ENCODE measurements at places on chromosomes 1 and 21. TPM values are rescaled to one million over a fixed set of nuclear protein-coding genes. Genes with fewer than 3 reads are reported as not detected.

Gene PRKCZ
- total RNA-seq, result 1.4 TPM

Gene RHBDL2
- total RNA-seq, result not detected

Gene CHRM3
- 111 TPM for total RNA-seq

Gene NLRP3
- total RNA-seq, result 3.3 TPM

- no peak for DNase-seq
Measured at GRCh38 chr21:45861156-45861870, 120.3 kb upstream of the COL6A1 start.

GRCh38 chr1:181485287-181486097 lies 2.2 kb downstream of the CACNA1E start:
- no peak for DNase-seq

DNA sequence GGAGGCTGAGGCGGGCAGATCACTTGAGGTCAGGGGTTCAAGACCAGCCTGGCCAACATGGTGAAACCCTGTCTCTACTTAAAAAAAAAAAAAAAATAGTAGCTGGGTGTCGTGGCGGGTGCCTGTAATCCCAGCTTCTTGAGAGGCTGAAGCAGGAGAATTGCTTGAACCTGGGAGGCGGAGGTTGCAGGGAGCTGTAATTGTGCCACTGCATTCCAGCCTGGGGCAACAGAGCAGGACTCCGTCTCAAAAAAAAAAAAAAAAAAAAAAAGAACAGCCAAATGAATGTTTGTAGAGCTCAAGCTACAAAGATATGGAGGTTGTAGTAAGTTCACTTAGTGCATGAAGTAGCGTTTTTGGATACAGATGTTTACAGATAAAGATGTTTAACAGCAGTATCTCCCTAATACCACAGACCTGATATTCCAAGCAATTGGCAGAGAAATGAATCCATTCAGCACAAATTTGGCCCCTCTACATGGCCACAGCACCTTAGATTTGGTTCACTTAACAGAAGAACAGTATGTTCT lies 49.5 kb upstream of the IPO9 start:
- DNase-seq, result no peak

DNA sequence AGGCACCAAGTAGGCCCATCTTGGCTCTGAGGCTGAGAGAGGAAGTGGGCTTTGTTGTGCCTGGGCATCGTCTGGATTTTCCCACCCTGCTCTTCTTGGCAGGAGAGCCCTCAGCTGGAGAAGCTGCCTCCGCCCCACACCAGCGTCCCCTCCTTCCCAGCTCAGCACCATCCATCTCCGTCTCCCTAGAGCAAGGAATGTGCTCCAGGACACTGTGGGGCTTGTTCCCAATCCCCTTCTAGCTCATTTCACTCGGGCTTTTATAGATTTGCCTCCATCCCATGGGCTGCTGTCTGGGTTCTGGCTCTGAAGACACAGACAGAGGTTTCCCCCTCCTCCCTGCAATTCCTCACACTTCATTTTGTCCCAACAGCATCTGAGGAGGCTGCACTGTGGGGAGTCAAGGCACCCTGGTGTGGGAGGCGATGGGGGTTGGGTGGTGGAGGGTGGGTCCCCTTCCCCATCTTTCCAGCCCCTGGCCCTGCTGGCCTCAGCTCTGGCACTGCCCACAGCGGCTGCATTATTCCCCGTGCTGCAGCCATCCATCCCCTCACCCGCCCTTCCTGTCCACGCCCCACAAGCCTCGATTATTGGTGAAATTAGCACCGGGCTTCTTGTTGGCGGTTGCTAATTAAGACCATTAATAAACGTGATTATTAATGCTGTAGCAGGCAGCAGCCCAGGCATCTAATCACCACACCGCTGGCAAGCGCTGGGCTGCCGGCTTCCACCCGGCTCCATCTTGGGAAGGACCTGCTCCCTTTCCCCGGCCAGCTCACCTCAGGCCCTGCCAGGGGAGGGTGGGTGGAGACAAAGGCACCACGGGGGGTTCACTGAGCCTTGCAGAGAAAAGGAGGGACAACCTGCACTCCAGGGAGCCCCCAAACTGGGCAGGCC lies 21.7 kb downstream of the RHBG start:
- DNase-seq, result no peak

DNA sequence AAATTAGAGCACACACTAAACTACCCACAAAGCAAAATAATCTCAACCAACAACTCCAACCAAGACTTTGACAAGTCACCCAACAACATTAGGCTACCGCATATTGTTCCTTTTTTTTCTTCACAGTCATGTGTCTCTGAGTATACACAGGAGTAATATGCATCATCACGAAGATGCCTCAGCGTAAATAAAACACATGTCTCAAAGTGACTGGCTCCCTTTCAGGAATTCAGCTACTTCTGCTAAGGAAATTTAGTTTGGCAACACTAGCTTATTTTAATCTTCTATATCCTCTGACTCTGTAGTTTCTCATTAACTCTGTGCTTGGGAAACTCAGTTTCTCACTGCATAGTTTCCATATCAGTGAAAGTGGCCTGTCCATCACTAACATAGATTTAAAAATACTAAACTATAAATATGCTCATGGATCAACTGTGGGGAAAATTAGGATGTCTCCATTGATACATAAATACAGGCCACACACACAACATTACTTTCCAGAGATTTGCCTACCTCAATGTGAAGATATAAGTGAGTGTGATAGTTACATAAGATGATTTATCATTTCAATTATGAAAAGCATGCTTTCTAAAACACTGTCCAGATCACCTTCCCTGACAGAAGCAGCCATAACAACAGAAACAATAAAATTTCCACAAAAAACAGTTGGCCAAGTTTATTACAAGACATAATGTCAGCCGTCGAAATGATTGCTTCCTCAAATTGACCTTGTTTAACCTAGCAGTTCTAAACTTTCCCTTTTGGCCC lies 113.2 kb downstream of the PTGER3 start:
- DNase-seq, result no peak

DNA sequence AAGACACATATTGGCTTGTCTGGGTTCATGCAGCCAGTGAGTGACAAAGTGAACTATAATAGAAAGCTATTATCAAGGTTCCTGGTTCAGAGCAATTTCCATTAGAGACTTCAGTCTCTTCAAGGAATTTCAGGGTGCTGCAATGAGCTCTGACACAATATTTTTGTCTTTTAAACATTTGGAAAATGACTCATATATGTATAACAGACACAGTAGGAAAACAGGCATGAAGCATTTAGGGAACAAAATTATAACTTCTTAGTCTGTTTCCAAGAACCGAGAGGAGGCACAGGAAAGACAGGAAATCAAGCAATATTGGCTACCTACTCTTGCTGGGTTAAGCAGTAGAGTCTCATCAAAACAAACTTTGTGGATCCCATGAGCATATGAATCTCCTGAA lies 170.4 kb downstream of the PTPRC start:
- no peak for DNase-seq

GRCh38 chr1:231636157-231636556 lies 9.6 kb downstream of the DISC1 start:
- no peak for DNase-seq

GRCh38 chr1:42753070-42753469 lies 13.0 kb upstream of the CLDN19 start:
- DNase-seq, result no peak

DNA sequence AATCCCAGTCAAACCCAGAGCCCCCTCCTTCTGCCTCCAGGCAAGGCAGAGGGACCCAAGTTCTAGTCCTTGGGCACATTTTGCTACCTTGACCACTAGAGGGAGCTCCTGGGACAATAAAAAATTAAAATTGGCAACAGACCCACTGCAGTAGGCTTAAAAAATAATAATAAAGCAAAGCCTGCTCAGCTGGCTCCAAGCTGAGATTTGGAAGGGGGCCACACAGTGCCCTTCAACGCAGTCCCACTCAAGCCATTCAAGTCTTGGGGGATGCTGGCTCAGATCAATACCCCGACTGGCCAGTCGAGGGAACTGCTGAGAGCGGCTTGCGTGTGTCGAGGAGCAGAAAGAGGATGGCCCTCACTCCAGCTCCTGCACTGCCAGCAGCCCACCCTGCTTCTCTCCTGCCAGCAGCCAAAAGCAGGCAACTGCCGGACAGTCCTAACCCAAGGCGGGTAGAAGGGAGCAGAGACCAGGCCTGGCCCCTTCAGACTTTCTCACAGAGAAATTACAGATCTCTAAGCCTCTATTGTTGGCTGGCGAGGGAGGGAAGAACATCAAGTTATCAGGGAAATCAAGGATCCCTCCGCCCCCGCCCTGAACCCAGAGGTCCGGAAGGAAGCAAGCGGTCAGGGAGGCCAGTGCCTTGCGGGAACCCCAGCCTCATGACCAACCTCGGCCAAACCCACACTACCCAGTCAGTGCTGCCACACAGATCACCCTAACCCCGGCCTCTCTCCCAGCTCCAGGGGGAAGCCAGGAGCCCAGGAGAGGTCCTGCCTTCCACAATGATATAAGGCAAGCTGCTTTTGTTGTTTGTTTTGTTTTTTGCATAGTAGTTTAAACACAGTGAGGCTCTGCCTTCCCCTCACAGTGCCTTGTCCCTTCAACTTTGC lies 4.9 kb upstream of the ALDH4A1 start:
- peak; percentile 83 for DNase-seq

- DNase-seq, result no peak
Measured at GRCh38 chr21:44074315-44074958, 32.8 kb upstream of the PWP2 start.

DNA sequence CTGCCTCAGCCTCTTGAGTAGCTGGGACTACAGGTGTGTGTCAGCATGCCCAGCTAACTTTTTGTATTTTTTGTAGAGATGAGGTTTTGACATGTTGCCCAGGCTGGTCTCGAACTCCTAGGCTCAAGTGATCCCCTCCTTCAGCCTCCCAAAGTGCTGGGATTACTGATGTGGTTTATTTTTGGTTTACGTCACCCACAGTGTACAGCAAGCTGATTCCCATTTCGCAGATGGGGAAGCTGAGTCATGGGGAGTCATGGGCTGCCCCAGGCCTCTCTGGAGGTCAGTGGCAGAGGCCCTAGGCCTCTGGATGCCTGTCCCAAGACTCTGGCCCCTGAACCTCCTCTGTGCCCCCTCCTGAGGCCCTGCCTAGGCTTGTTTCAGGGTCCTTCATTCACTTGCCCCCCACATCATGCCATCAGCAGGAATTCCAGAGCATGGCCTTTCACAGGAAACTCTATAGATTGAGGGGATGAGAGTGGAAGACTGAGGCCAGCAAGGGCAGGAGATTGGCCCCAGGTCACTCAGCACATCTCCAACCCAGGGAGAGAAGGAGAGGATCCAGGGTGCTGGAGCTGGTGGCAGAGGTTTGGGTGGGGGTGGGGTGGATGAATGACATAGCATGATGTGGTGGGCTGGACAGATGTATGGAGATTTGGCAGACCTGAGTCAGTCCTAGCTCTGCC lies 266.0 kb downstream of the PTPRU start:
- peak; percentile 15 for DNase-seq

- DNase-seq, result no peak
Measured at GRCh38 chr1:158116311-158117167, 64.2 kb upstream of the CD1D start.

DNA sequence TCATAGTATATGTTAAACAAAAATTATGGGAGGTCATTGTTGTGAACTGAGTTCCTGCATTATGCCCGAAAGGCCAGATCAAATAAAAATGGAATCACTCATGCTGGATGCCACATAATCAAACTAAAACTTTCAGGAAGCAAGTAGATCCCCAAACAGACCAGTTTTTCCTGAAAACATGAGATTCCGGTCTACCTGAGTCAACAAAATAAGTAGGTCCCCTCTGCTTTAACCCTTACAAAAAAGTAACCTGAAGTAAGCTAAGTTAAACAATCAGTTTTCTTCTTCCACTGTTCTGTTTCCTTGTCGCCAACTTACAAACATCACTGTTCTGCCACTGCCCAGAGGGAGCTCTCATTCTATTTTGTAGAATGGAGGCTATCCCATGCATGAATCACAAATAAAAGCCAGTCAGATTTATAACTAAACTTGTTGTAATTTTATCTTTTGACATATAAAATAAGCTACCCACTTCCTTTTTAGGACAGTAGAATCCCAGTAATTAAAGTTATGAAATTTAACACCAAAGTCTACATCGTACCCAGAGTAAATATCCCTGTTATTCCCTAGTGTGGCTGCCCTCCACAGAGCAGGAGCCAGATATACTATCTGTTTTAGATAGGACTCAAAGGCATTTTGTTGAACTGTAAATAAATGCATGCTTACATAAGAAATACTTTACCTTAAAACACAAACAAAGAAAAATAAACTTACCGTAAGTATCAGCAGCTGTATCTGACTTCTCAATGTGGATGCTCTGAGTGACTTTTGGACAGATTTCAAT lies 149.4 kb downstream of the TIAM1 start:
- no peak for DNase-seq

DNA sequence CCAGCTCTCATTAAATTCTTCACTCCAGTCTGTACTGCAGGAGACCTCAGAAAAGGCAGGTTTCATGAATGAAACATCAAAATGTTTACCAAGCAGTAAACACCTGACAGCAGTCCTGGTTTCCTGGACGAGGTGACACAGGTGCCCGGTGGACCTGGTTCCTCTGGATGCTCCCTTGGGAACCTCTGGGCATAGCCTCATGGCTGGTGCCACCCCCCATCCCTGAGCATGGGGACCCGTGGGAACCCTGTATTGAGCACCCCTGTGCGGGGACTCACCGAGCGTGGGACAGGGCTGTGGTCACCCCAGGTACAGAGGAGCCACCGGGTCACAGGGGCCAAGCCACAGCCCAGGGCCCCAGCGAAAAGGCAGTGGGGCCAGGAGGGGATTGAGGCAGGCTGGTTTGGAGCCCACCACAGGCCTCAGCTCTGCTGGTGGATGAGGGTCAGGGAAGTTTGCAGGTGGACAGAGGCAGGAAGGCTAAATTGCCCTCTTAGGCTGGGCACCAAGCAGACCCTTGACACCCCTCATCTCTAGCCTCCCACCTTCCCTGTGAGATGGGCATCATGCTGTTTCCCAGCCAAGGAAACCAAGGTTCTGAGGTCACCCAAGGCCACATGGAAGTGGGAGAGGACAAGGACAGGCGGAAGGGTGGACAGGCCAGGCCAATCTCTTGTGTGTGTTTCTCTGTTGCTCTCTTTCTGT lies 158.4 kb downstream of the PTPRU start:
- no peak for DNase-seq

DNA sequence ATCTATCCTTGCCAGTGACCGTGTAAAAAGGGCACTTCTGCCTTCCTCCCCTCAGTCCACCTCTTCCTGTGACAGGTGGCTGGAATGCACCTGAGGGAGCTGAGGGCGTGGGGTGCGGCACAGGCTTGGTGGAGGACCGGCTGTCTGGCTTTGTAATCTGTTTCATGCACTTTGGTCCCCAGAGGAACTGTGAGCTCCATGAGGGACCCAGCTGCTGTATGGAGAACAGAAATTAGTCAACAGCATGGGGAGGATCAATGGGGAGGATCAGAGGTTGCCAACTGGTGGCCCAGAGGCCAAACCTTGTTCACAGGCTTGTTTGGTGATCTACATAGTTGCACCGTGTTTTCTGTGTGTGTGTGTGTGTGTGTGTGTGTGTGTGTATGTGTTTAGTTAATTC lies 19.0 kb upstream of the LUZP1 start:
- no peak for DNase-seq

Data from sigmoid colon (tissue), 7 donors.